ENCODE measurements at places on chromosomes 13 and 19.
A peak's percentile ranks its signal among the peaks of the same experiment; 100 is the strongest.

- H3K4me1 ChIP-seq = no peaks in the 10 kb centered on the region
- H3K36me3 ChIP-seq = no peaks in the 10 kb centered on the region
- H3K27ac ChIP-seq = no peak overlapping the region
- H3K4me3 ChIP-seq = no peak overlapping the region
Observed at GRCh38 chr13:66617786-66618185, 612.4 kb downstream of the PCDH9 start.

DNA sequence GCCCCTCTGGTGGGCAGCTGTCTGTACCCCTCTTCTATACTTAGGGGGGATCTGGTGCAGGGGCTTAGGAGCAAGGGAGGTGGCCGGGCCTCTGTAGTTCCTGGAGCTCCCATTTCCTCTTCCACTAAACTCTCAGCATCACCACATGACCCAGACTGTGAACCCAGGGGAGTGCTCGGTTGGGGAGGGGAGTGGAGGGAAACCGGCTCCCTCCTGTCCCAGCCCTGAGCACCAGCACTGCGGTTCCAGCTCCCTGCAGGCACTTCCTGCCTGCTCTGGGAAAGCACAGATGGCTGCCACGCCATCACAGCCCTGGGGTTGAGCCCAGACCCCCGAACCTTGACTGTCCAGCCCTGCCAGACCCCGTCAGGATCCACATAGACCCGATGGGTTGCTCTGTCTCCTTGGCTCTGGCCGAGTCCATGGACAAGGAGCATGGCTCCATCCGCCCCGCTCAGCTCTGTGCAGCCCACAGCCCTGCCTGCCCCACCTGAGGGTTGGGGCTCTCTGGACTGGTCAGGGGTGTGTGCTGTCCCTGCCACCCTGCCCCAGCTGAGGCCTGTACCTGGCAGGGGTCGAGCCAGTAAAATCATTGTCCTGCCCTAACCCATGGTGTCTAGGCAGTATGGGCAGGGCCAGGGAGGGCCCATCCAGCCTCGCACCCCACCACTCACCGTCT, 36.0 kb upstream of the SLC7A10 start:
- no peaks in the 10 kb centered on the region for H3K36me3 ChIP-seq
- DNase-seq = no peak
- no peak overlapping the region for H3K4me3 ChIP-seq
- no peaks in the 10 kb centered on the region for H3K27me3 ChIP-seq
- no peak overlapping the region for H3K27ac ChIP-seq
- no peaks in the 10 kb centered on the region for H3K4me1 ChIP-seq

GRCh38 chr13:51673165-51673564, 88.9 kb downstream of the WDFY2 start:
- peaks cover 7% of the 10 kb centered on the region for H3K4me1 ChIP-seq
- no peak for DNase-seq
- no peaks in the 10 kb centered on the region for H3K27me3 ChIP-seq
- H3K4me3 ChIP-seq = no peak overlapping the region

GRCh38 chr13:105778196-105778595, 757.3 kb downstream of the EFNB2 start:
- H3K36me3 ChIP-seq = no peaks in the 10 kb centered on the region
- no peaks in the 10 kb centered on the region for H3K27me3 ChIP-seq
- H3K27ac ChIP-seq = no peak overlapping the region
- H3K4me1 ChIP-seq = no peaks in the 10 kb centered on the region
- DNase-seq = no peak

DNA sequence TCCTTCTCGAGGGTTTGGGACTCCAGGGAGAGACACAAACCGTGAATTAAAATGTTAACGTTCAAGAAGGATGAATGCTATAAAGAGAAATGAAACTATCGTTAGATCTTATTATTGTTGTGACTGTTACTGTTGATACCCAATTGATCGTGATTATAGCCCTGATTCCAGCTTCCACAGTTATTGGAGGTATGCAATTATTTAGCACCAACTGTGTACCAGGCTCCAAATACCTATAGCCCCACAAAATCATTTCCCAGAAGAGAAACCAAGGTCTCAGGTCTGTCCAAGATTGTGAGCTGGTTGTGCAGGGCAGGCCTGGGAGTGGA, 30.1 kb upstream of the NFIC start:
- no peak for DNase-seq
- no peaks in the 10 kb centered on the region for H3K36me3 ChIP-seq
- H3K27me3 ChIP-seq = peaks cover 14% of the 10 kb centered on the region

DNA sequence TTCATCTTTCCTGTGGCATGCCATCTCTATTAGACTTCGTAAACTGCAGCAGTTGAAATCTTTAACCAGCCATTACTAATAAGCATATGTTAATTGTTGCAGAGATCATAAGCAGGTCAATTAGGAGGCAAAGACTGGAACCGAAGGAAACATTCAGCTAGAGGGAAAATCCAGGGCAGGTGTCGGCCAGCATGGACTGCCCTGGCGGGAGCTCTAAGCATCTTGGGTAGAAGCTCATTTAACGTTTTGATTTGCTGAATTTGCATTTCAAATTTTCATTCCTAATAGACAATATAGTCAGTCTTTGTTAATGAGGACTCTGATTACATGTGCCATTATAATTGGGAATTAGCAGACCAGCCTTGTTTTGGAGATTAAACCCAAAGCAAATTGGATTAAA, 238.6 kb downstream of the POU4F1 start:
- no peak for DNase-seq
- H3K4me3 ChIP-seq = no peak overlapping the region
- H3K36me3 ChIP-seq = no peaks in the 10 kb centered on the region
- H3K27me3 ChIP-seq = no peaks in the 10 kb centered on the region
- H3K27ac ChIP-seq = no peak overlapping the region

DNA sequence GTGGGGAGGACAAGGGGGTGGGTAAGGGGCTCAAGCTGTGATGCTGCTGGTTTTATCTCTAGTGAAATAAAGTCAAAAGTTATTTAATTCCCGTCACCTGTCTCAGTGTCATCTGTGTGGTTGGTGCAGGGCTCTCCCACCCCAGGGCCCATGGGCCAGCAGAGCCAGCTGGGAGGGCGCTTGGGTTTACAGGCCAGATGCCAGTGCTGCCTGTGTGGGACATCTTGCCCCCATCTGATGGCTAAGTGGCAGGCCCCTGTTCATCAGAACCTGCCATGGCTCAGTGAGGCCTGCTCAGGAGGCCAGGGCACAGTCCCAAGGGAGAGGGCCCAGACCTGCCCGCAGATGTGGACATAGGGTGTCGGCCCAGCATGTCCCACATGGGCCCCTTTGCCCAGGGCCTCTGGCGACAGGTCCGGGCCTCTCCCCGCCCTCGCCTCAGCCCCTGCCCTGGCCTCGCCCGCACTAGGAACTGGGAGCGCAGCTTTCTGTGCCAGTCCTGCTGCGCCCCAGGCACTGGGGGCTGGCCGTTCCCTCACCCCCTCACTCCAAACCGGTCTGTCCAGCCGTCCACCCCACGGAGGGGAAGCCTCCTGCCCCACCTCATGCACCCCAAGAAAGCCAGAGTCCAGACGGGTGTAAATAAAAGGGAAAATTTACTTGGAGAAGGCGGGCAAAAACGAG, 5.3 kb downstream of the ZNF296 start:
- no peak for DNase-seq
- H3K36me3 ChIP-seq = peaks cover 22% of the 10 kb centered on the region
- peaks cover 6% of the 10 kb centered on the region for H3K4me1 ChIP-seq
- no peak overlapping the region for H3K27ac ChIP-seq
- no peaks in the 10 kb centered on the region for H3K27me3 ChIP-seq

DNA sequence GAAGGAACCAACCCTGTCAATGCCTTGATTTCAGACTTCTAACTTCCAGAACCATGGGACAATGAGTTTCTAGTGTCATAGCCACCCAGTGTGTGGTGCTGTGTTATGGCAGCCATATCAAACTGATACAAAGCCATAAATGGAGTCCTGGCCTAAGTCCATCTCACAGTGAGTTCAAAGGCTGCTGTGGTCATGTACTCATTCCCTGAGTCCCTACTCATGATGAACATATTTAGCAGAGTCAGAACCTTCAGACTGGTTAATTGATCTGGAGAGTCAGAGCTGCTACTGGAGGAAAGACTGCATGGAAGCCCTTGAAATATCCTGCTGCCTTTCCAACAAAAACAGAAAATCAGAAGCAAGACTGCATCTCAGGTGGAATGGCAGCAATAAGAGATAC, 39.2 kb upstream of the CSNK1A1L start:
- H3K4me1 ChIP-seq = no peaks in the 10 kb centered on the region
- no peak overlapping the region for H3K27ac ChIP-seq
- H3K4me3 ChIP-seq = no peak overlapping the region
- no peak for DNase-seq

DNA sequence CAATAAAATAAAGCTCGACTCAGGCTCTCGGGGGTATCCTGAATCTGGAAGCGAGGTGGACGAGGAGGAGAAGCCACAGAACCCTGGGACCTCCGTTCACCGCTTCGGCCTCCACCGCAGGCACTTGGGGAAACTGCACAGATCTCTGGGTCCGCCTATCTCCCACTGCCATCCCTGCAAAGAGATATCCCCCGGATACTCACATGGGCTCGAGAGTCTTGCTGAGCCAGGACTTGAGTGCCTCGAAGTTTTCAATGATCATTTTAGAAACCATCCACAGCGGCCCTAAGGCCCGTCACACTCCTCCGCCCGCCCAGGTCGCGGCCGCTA, 589 bp downstream of the RBM26 start:
- peaks cover 31% of the 10 kb centered on the region for H3K4me1 ChIP-seq
- DNase-seq = no peak
- no peaks in the 10 kb centered on the region for H3K27me3 ChIP-seq
- peak overlapping the region; percentile 89 for H3K4me3 ChIP-seq

- no peak overlapping the region for H3K4me3 ChIP-seq
- H3K27ac ChIP-seq = no peak overlapping the region
- no peaks in the 10 kb centered on the region for H3K36me3 ChIP-seq
- H3K27me3 ChIP-seq = no peaks in the 10 kb centered on the region
- peaks cover 14% of the 10 kb centered on the region for H3K4me1 ChIP-seq
Observed at GRCh38 chr13:63631006-63631405, 2215.4 kb upstream of the PCDH20 start.

DNA sequence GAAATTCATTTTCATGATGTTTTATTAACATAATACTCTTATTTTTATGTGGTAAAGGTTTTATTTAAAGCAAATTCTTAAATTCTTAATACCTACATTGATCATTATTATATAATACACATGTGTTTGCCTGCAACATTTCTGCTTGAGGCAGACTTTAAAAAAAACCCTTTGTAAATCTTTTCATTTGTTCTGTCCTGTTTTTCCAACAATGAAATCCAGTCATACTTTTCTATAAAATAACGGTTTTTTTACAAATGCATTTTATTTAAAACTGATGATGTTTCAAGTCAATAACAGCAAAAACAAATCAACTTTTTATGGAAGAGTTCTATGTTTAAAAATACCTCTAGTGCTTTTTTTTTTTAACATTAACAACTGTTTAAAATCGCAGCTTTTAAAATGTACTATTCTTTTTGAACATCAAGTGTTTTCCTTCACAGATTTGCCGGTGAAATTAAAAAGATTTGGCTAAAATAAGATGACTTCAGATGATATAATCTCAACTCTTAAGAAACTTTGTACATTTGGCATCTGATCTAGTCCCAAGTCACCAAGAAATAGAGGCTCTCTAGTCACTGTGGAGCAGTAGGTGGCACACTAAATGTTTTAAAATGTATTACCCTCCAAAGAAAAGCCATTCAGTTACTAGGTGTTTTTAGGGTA, 5.1 kb downstream of the POU4F1 start:
- no peaks in the 10 kb centered on the region for H3K36me3 ChIP-seq
- peaks cover 99% of the 10 kb centered on the region for H3K27me3 ChIP-seq
- peaks cover 12% of the 10 kb centered on the region for H3K4me1 ChIP-seq
- DNase-seq = no peak
- H3K27ac ChIP-seq = no peak overlapping the region

- DNase-seq = no peak
- no peak overlapping the region for H3K27ac ChIP-seq
- H3K4me1 ChIP-seq = no peaks in the 10 kb centered on the region
- no peaks in the 10 kb centered on the region for H3K36me3 ChIP-seq
Observed at GRCh38 chr19:49544154-49544553, 16.4 kb downstream of the RCN3 start.

GRCh38 chr19:911197-912033, 1.6 kb downstream of the R3HDM4 start:
- H3K36me3 ChIP-seq = no peaks in the 10 kb centered on the region
- H3K4me1 ChIP-seq = no peaks in the 10 kb centered on the region
- H3K27ac ChIP-seq = no peak overlapping the region

DNA sequence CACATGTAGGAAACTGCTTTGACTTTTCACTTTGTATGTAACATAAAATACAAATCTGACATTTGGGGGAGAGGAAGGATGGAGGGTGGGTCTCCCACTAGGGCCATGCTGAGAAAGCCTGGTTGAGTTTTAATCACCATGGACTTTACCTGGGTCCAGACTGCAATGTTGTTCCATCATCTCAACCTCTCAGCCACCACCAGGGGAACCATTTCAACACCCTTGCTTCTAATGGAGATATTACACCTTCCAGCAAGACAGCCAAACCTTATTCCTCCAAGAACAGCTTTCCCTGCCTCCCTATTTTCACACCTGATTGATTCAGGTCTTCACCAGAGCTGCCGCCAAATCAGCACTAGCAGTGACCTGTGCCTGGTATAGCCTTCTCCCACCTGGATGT, 56.0 kb downstream of the ZAR1L start:
- H3K27ac ChIP-seq = no peak overlapping the region
- peaks cover 19% of the 10 kb centered on the region for H3K4me1 ChIP-seq
- no peak for DNase-seq
- H3K4me3 ChIP-seq = no peak overlapping the region
- no peaks in the 10 kb centered on the region for H3K27me3 ChIP-seq
- no peaks in the 10 kb centered on the region for H3K36me3 ChIP-seq

GRCh38 chr13:73521985-73522524, 463.2 kb downstream of the KLF5 start:
- no peak overlapping the region for H3K27ac ChIP-seq
